ENCODE measurements at places on chromosomes 5 and 9. TPM values are rescaled to one million over a fixed set of nuclear protein-coding genes. Genes with fewer than 3 reads are reported as not detected.

- no peak for DNase-seq
Observed at GRCh38 chr5:158951436-158952247, 148.1 kb downstream of the EBF1 start.

GRCh38 chr5:14593326-14594021, 11.9 kb downstream of the OTULINL start:
- peak; percentile 20 for DNase-seq

GRIN3A gene
- total RNA-seq: not detected

PCDHB9 gene
- 1.6 TPM for total RNA-seq

Data from Daoy (cell line).